ENCODE measurements at places on chromosomes 12 and 14.
A peak's percentile ranks its signal among the peaks of the same experiment; 100 is the strongest.

DNA sequence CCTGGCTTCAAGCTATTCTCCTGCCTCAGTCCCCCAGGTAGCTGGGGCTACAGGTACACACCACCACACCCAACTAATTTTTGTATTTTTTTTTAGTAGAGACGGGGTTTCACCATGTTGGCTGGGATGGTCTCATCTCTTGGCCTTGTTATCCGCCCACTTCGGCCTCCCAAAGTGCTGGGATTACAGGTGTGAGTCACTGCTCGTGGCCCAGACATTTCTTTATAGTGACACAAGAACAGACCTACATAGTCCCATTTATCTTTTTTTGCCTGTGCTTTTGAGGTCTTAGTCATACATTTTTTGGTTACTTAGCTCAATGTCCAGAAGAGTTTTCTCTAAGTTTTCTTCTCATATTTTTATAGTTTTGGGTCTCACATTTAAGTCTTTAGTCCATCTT is 247.4 kb downstream of the SYT10 start:
- no peak for DNase-seq

GRCh38 chr12:131854861-131855476 is 26.8 kb downstream of the MMP17 start:
- no peak for DNase-seq

- DNase-seq, result peak; percentile 24
These were observed 677 bp downstream of the ATP2A2 start for GRCh38 chr12:110281549-110282299.

GRCh38 chr12:124756760-124757159 is 106.9 kb downstream of the SCARB1 start:
- no peak for DNase-seq

DNA sequence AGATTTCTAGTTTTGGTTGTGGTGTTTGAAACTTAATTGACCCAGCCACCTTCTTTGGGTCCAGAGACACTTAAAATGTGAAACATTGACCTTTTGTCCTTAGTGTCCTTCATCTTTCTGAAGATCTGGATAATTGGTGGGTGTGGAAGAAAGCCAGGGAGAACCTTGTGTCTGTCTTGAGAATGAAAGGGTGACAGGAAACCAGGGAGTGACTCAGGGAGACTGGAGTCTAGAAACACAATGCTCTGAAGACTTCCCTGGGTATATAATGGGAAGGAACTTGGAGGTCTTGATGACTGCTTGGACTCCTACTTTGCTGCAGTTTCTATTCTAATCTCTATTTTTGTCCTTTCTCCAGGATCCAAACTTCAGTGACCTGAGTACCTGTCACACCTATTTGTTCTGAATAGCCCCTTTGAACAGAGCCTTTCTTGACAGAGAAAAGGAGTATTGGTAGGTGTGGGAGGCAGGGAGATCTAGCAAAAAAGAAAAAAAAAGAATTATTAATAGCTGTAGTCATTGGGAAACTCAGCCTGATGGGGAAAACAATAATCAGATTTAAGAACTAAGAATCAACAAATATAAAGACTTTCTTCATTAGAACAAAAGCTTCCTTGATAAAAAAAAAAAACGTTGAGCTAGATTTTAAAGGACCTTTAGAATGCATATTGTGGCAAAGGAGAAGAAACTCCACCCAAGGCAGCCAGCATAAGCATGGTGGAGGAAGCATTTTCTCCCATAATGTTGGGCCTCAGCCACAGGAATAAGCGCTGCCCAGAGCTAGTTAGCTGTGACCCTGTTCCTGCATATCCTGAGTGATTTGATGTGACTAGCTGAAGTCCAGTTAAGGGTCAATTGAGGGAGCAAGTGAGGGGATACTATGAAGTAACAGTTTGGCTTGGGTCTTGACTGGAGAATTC is 77.9 kb upstream of the HOXC13 start:
- no peak for DNase-seq

- DNase-seq, result no peak
These were observed 20.7 kb downstream of the EPYC start for GRCh38 chr12:90984114-90984513.
